ENCODE measurements at places on chromosomes 16 and 17.

DNA sequence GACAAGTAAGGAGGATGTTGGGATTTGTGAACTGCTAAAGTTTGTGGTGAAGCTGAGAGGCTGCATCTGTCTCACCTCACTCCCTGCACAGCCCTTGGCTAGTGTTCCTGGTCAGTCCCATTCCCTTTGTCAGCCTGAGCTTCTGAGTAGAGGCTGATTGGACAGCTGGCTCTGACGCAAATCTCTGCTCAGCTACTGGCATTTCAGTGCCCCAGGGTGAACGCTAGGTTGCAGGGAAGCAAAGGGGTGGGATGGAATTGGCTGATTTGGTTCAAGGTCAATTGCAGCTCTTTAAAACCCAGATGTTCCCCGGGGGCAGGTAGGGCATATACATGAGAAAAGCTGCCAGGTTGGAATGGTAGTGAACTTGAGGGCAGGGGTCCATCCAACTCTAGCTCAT, 23.1 kb upstream of the CNOT1 start:
- DNase-seq: no peak

- DNase-seq: no peak
These were observed 5.4 kb downstream of the ITGAE start for GRCh38 chr17:3795390-3796102.

DNA sequence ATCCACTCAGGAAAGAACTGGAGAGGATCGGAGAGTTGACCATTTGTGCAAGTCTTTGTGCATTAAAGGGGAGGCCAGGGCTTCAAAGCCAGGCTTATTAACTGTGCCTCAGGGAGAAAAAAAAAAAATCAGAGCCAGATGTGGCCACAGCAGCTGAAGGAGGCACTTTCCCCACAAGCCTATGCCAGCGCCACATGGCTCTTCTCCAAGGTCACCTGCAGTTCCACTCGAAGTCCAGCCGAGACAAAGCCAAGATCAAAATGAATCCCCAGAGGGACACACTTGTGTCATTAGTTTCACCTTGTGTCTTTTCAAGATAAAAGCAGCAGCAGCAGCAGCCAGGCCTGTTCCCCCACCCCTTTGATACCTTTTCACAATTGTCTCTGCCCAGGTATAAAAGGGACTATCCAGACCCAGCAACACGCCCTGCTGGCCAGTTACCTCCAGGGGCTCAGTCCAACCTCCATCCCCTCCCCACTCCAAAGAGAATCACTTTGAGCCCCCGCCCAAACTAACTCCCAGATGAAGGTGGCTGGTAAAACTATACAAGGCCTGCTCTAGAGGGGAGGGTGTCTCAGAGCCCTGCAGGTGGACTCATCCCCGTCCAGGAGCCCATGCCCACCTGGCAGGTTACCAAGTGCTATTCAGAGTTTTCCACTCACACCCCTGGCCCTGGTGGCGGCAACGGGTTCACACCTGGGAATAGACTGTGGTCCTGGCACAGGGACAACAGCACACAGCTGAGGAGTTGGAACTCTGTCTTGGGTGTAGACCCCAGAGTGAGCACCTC, 29.2 kb downstream of the AXIN2 start:
- DNase-seq: no peak

- DNase-seq: no peak
These were observed 7.9 kb upstream of the THAP11 start for GRCh38 chr16:67834242-67834614.

- peak; percentile 22 for DNase-seq
These were observed at the start of gene PHAF1 for GRCh38 chr16:67109407-67110135. TSS of gene PHAF1 (plus strand) at chr16:67109941. CDS start at chr16:67110176, 235 bp downstream.

DNA sequence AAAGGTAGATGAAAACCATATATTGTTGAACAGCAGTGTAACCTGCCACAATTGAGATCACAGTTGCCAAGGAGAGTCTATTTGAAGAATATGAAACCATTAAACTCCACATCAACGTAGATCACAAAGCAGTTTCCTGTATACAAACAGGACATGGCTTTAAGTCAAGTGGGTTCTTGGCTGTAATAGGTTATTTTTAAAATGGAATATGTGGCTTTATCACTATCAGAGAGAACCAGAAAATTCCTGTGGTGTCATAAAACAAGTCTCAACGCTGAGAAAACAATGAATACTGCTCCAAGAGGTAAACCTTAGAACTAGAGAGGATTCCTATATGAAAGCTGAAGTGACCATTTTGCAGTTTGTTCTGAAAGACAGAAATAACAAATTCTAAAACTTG, 999.7 kb downstream of the CDH11 start:
- DNase-seq: no peak

- DNase-seq: no peak
These were observed 45.1 kb downstream of the ZNF423 start for GRCh38 chr16:49810831-49811230.

DNA sequence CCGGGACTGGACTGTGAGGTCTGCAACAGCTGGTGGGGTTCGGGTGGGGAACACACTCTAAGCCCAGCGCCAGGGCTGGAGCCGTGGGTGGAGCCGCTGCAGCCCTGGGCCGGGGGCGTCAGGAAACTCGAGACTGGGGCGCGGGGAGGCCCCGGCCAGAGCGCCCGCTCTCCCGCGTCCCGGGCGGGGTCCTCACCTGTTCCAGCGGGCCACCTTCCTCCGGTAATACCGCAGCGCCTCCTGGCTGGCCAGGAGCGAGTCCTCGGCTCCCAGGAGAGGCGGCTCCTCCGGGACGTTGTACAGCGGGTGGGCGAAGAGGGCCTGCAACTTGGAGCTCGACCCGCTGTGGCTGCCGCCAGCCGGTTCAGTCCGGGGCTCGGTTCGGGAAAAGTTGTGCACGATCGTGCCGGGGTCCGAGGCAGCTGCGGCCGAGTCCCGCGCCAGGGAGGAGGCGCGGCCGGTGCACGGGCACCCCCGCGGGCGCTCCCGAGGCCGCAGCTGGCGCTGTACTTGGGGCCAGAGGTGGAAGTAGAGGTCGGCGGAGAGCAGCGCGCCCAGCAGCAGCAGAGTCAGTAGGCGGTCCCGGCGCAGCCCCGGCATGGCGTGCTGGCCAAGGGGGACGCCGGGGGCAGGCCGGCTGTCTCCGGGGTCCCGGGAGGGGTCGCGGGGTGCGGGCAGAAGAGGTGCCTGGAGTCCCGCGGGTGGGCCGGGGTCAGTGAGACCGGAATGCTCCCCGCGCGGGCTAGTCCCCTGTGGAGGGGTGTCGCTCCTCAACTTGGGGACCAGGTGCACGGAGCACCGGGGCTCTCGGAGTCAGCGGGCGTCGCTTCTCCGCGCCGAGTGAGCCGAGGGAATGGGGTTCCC, 868 bp downstream of the FAM20A start:
- DNase-seq: no peak

DNA sequence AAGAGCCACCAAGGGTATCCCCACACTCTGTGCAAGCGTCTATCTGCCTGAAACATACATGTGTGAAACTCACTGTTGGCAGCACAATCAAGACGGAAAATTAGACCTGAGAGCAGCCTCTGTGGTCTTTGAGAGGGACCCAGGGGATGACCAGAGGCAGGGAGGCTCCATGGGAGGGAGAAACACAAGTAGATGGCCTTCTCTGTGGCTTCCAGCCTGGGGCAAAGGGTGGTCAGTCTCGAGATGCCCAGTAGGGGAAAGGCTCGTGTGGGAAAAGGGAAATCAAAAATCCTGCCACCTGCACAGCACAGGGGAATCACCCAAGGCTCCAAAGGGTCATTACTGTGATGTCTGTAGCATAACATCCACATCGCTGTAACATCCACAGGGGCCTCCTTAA, 823.3 kb downstream of the KCNJ18 start:
- DNase-seq: no peak

GRCh38 chr16:80723091-80723490, 81.3 kb downstream of the CDYL2 start:
- no peak for DNase-seq

DNA sequence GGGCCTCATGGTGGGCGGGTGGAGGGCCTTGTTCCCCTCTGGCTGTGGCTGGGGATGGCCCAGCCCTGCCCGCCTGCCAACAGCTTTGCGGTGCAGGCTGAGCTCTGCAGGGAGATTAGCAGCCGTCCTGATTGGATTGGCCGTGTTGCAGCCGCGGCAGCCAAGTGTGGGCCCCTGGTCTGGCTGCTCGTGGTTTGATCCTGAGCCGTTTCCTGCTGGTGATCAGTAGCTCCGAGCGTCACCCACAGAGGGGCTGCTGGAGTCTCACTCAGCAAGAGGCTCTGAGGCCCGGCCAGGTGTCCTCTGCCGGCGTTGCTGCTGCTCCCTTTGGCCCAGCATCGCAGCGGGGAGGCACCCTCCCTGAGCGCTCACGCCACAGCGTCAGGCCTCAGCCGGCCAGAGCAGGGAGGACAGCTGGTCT, 32.5 kb downstream of the BAIAP2 start:
- no peak for DNase-seq
